Smooth muscle cell of the brain vasculature (primary cell): ENCODE measurements at places on chromosomes 2 and 18.
A peak's percentile ranks its signal among the peaks of the same experiment; 100 is the strongest.

DNA sequence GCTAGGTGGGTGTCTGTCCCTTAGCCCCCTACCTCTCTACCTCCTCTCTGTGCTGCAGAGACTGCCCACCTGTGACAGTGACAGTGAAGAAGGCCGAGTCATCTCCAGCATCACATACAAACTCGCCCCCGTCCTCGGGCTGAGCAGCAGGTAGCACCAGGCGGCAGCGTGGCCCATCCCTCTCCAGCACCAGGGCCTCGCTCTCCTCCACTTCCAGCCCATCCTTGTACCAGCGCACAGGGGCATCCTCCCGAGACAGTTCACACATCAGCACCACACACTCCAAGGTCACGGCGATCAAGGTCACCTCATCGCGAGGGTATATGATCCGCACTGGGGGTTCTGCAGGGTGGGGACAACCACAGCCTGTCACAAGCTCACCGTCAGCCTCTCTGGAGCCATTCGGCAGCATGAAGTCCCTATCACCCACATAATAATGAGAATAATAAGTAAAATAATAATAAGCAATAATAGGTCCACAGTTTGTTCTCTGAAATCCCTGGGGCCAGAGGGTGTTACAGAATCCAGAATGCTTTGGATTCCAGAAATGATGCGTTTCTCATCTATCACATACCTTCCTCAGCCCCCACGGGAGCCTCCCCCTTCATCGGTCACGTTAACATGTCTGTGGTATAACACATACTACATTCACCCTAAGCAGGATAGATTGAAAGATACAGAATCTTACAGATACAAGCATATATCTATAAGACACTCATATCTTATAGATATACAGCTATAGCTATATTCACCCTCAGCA lies 12.0 kb downstream of the OBSL1 start:
- DNase-seq, result no peak

DNA sequence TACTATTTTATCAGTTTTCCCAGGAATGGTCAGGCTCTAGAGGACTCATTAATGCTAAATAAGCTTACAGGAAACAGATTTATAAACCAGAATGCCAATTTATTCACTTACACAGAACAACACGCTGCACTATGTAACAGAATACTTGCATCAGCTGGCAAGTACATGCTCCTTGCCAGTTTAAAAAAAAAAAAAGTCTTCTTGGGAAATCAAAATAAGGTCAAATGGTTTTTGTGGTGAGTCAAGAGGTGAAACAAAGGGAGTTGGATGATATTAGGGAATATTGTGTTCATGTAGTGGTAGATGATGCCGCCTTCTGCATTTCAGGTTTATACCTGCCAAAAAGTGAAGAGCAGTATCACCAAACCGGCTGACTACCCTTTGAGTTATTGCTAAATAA lies 1322.1 kb upstream of the ZEB2 start:
- DNase-seq, result no peak

DNA sequence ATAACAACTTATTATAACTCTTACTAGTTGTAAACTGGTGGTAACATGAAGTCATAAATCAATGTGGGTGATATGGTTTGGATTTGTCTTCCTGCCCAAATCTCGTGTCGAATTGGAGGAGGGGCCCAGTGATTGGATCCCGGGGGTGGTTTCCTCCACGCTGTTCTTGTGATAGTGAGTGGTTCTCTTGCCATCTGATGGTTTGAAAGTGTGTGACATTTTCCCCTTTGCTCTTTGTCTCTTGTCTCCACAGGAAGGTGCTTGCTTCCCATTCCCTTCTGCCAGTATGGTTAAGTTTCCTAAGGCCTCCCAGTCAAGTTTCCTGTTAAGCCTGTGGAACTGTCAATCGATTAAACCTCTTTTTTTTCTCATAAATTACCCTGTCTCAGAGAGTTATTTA lies 321.6 kb downstream of the DSEL start:
- DNase-seq, result no peak

- peak; percentile 59 for DNase-seq
These were observed 15.4 kb upstream of the STAT4 start for GRCh38 chr2:191166111-191166755.

DNA sequence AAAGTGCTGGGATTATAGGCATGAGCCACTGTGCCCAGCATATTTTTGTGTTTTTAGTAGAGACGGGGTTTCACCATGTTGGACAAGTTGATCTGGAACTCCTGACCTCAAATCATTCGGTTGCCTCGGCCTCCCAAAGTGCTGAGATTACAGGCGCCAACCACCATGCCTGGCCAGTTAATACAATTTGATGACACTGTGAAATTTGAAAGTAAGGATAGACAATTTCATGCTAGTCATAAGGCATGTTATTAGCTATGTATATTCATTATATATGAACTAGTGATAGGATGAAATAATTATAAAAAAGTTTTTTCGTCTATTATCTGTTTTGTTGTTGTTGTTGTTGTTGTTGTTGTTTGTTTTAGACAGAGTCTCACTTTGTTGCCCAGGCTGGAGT lies 8.6 kb upstream of the RIF1 start:
- no peak for DNase-seq

GRCh38 chr2:180002198-180002770 lies 4.8 kb downstream of the CWC22 start:
- DNase-seq, result no peak
